ENCODE measurements at places on chromosomes 16 and 17. TPM values are rescaled to one million over a fixed set of nuclear protein-coding genes. Genes with fewer than 3 reads are reported as not detected.
A peak's percentile ranks its signal among the peaks of the same experiment; 100 is the strongest.

RUNDC3A gene
- total RNA-seq: not detected

WFDC1 gene
- not detected for total RNA-seq

KRT32 gene
- not detected for total RNA-seq

CEP112 gene
- 6.3 TPM for total RNA-seq

DNA sequence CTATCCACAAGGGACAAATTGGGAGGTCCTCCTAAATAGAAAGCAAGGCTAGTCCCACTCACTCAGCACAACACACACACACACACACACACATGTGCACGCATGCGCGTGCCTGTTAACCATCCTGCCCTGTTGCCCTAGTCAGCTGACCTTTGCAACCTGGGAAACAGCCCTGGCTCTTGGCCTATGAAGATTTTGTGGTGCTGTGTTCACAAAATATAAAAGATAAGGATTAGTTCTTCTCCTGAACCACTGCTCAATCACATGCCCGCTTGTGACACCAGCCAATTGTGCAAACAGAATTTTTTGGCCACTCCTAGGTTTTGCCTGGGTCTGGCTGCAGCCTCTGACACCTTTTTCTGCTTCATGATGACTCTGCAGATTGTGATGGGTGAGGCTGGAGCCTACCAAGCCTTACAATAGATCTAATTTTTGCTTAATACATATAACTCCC, 3.3 kb upstream of the CES1 start:
- DNase-seq: peak; percentile 50
- H3K4me3 ChIP-seq: no peak overlapping the region
- peaks cover 35% of the 10 kb centered on the region for H3K4me1 ChIP-seq
- H3K27me3 ChIP-seq: no peaks in the 10 kb centered on the region

DNA sequence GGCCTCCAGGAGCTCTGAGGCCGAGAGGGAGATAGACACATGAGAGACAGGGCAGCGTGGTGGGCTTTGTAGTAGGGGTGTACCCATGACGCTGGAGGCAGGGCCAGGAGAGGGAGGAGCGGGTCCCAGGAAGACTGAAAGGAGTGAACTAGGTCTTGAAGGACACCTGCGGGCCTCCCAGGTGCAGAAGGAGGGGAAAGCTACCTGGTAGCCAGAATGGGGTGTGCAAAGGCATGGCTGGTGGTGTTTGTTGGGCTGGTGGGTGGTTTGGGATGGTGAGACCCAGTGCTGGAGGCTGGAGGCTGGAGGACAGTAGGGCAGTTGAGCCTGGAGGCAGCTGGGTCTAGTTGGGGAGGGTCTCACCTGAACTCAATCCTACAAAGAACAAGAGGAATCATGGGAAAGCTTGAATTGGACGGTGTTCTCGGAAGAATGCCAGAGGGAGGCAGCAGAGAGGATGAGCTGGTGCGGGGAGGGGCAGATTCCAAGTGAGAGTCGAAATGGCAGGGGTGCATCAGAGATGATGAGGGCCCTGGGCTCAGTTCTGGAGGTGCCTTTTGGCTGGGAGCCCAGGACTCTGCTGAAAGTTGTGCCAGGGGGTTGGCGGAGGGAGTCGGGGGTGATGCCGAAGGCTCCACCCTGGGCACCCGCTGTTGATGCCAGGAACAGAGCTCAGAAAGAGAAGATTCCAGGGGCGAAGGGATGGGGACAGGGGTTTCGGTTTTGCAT, 21.2 kb downstream of the C1QTNF1 start:
- DNase-seq: no peak
- no peaks in the 10 kb centered on the region for H3K36me3 ChIP-seq
- H3K4me3 ChIP-seq: no peak overlapping the region
- H3K4me1 ChIP-seq: no peaks in the 10 kb centered on the region
- H3K27ac ChIP-seq: no peak overlapping the region
- H3K27me3 ChIP-seq: no peaks in the 10 kb centered on the region

DNA sequence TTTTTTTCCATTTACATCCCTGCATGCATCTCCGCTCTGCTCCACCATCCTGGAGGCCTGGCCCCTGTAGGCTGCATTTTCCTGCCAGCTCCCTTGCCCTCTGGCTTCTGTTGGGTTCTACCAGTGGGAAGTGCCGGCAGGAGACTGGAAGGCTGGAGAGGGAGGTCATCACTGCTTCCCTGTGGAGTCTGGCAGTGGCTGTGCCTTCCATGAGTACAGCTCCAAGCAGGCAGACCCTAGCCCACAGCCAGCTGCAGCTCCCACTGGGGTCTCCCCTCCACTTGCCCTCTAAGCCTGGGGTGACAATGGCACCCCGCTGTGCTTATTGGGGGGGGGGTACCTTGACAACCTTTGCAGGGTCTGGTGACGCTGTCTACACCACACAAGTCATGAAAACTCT, 37.3 kb downstream of the MMP15 start:
- H3K27me3 ChIP-seq: 0 out of 2 replicates have a peak, but pooled peaks cover 3% of the 10 kb centered on the region
- no peak for DNase-seq
- H3K4me1 ChIP-seq: no peaks in the 10 kb centered on the region
- H3K4me3 ChIP-seq: no peak overlapping the region

GRCh38 chr17:82577300-82577699, 57.8 kb downstream of the FOXK2 start:
- no peaks in the 10 kb centered on the region for H3K4me1 ChIP-seq
- DNase-seq: no peak
- H3K27me3 ChIP-seq: no peaks in the 10 kb centered on the region
- no peaks in the 10 kb centered on the region for H3K36me3 ChIP-seq

GRCh38 chr16:83826146-83826913, 18.6 kb downstream of the HSBP1 start:
- H3K4me3 ChIP-seq: no peak overlapping the region
- no peak overlapping the region for H3K27ac ChIP-seq
- H3K27me3 ChIP-seq: peaks cover 35% of the 10 kb centered on the region
- peak; percentile 85 for DNase-seq
- H3K4me1 ChIP-seq: peaks cover 9% of the 10 kb centered on the region

PKMYT1 gene
- 105 TPM for total RNA-seq

GRCh38 chr17:80649672-80650330, 105.2 kb downstream of the RPTOR start:
- peak; percentile 23 for DNase-seq
- H3K4me3 ChIP-seq: no peak overlapping the region

- no peaks in the 10 kb centered on the region for H3K36me3 ChIP-seq
- H3K4me3 ChIP-seq: no peak overlapping the region
- no peaks in the 10 kb centered on the region for H3K27me3 ChIP-seq
- no peak overlapping the region for H3K27ac ChIP-seq
Observed at GRCh38 chr16:72818236-72818845, 229.6 kb downstream of the ZFHX3 start.

ADGRG3 gene
- not detected for total RNA-seq

GRCh38 chr17:66782851-66783250, 52.1 kb upstream of the CACNG5 start:
- H3K36me3 ChIP-seq: 0 out of 2 replicates have a peak, but pooled peaks cover 9% of the 10 kb centered on the region
- no peaks in the 10 kb centered on the region for H3K4me1 ChIP-seq
- H3K27ac ChIP-seq: no peak overlapping the region
- no peak for DNase-seq
- no peak overlapping the region for H3K4me3 ChIP-seq

DNA sequence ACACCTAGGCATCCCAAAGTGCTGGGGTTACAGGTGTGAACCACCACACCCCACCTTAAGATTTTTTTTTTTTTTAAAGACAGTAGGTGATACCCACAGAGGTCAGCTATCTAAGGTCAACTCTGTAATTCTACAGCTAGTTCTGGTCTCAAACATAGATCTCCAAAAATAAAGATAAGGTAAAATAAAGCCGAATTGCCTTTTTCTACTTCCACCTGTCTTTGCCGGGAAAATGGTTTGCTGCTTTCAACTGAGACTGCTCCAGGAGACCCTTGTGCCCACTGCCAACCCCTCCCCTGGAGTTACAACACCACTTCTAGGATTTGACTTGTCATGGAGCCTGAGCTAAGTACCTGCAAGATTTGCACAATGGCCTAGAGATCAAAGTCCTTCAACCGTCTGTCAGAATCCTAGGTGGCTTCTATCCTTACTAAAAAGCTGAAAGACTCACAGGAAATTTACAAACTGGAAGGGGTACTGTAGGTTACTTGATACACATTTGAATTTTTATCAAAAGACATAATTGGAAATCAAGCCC, 4.7 kb upstream of the CNOT1 start:
- H3K4me3 ChIP-seq: no peak overlapping the region
- no peaks in the 10 kb centered on the region for H3K27me3 ChIP-seq
- H3K4me1 ChIP-seq: peaks cover 17% of the 10 kb centered on the region
- H3K36me3 ChIP-seq: no peaks in the 10 kb centered on the region
- no peak for DNase-seq
- no peak overlapping the region for H3K27ac ChIP-seq

ELMO3 gene
- 32.4 TPM for total RNA-seq

DPEP3 gene
- total RNA-seq: not detected

TMEM98 gene
- not detected for total RNA-seq

DNA sequence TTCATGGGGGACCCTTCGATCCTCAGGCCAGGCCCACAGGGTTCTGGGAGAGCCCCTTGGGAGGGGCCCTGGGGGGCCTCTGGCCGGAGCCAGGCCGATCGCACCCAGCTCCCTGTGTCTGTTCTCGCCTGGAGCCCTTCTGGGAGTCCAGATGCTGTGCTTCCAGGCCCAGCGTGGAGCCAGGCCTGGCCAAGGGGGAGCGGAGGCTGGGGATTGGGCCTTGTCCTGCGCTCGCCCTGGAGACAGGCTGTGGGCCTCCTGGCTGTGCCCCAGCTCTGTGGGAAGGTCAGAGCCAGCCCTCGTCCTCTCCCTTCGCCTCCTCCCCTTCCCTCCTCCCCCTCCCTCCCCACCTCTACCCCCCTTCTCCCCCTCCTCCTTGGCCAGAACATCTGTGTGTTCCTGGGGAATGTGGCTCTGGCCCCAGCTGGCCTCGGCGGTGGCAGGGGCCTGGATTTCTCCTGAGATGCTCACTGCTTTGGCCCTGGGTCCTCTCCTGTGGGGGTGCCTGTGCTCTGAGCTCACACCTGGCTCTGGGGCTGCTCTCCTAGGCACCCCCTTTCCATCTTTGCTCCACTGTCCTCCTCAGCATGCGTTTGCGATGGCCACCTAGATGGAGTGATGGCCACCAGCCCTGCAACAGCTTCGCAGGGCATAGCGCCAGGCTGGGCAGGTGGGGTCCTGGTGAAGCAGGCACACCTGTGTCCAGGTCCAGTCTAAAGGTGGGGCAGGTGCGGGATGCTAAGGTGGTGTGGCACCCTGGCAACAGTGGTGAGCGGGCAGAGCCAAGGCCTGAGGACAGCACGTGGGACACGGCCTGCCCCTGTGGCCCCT, 90.6 kb upstream of the CIBAR2 start:
- H3K27me3 ChIP-seq: no peaks in the 10 kb centered on the region
- H3K4me1 ChIP-seq: no peaks in the 10 kb centered on the region
- DNase-seq: no peak
- H3K27ac ChIP-seq: no peak overlapping the region
- H3K36me3 ChIP-seq: no peaks in the 10 kb centered on the region

DNA sequence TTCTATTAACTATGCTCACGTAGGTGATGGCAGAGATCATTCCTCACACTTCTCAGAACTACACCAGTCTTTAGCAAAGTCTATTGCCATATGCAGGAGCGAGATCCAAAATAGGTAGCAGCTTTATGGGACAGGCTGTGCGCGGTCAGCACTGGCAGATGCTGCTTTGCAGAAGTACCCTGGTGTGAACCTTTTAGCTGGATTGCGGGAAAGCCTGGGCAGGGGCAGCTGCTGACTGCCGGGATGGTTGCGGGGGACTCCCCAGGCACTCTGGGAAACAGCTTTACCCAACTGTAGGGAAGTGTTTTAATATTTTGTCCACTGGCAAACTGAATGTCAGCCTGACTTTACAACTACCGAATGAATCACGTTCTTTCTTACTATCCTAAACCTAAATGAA, 251.3 kb downstream of the HS3ST3A1 start:
- no peak overlapping the region for H3K4me3 ChIP-seq
- H3K27ac ChIP-seq: no peak overlapping the region
- DNase-seq: no peak
- no peaks in the 10 kb centered on the region for H3K36me3 ChIP-seq
- no peaks in the 10 kb centered on the region for H3K27me3 ChIP-seq
- H3K4me1 ChIP-seq: no peaks in the 10 kb centered on the region

GRCh38 chr17:14712611-14713021, 411.7 kb downstream of the HS3ST3B1 start:
- no peaks in the 10 kb centered on the region for H3K36me3 ChIP-seq
- H3K4me1 ChIP-seq: no peaks in the 10 kb centered on the region
- H3K27me3 ChIP-seq: no peaks in the 10 kb centered on the region
- no peak overlapping the region for H3K27ac ChIP-seq
- DNase-seq: no peak
- H3K4me3 ChIP-seq: no peak overlapping the region

- H3K4me3 ChIP-seq: no peak overlapping the region
- no peak for DNase-seq
- H3K27ac ChIP-seq: no peak overlapping the region
- H3K27me3 ChIP-seq: no peaks in the 10 kb centered on the region
- no peaks in the 10 kb centered on the region for H3K4me1 ChIP-seq
Observed at GRCh38 chr17:37527249-37527851, 37.7 kb downstream of the DUSP14 start.

FOXN1 gene
- total RNA-seq: not detected

GRCh38 chr17:6775871-6776405, at the start of gene FBXO39:
Gene FBXO39, plus strand, starts transcription at chr17:6776215. Its CDS starts 3,654 bp downstream, at chr17:6779869.
- H3K27me3 ChIP-seq: no peaks in the 10 kb centered on the region
- DNase-seq: no peak
- H3K36me3 ChIP-seq: no peaks in the 10 kb centered on the region
- H3K4me1 ChIP-seq: no peaks in the 10 kb centered on the region

GRCh38 chr17:7782240-7782639, 51.8 kb upstream of the KDM6B start:
- no peak overlapping the region for H3K4me3 ChIP-seq
- no peak for DNase-seq
- H3K27ac ChIP-seq: no peak overlapping the region
- no peaks in the 10 kb centered on the region for H3K27me3 ChIP-seq
- no peaks in the 10 kb centered on the region for H3K4me1 ChIP-seq
- H3K36me3 ChIP-seq: no peaks in the 10 kb centered on the region

GRCh38 chr17:74842146-74842598, 17.5 kb downstream of the GRIN2C start:
- H3K4me3 ChIP-seq: peak overlapping the region; percentile 52
- no peak for DNase-seq
- H3K36me3 ChIP-seq: no peaks in the 10 kb centered on the region

DNA sequence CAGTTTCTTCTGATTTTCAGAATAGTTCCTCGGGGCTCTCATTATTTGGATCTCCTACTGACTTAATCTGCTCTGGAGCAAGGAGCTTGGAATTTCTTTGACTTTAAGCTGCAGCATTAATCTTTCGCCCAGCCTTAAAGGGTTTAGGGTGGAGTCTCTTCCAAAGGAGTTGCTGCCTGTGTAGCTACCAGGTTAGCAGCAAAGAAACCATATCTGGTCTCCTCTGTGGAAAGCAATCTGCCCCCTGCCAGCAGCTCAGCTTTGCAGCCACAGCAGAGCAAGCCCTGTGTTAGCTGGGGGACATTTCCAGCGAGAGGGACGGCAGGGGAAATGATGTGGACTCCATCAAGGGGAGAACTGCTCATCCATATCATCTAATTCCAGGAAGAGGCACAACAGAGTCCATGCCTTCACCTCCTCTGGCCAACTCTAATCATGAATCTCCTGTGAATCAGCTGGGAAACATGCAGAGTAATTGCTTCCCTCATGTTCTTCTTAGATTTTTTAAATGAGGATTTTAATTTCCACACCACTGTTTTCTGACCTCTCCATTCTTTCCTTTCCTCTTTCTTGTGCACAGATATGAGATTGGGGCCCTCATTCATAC, 827.6 kb upstream of the CA10 start:
- no peak overlapping the region for H3K27ac ChIP-seq
- no peaks in the 10 kb centered on the region for H3K36me3 ChIP-seq
- H3K27me3 ChIP-seq: no peaks in the 10 kb centered on the region
- DNase-seq: no peak

- H3K4me1 ChIP-seq: no peaks in the 10 kb centered on the region
- peaks cover 15% of the 10 kb centered on the region for H3K27me3 ChIP-seq
- H3K36me3 ChIP-seq: no peaks in the 10 kb centered on the region
- DNase-seq: no peak
- H3K4me3 ChIP-seq: no peak overlapping the region
Observed at GRCh38 chr17:57499648-57500049, 243.3 kb downstream of the MSI2 start.
